Activated CD4-positive, CD25-positive, alpha-beta regulatory T cell treated with anti-CD3 and anti-CD28 coated beads, Interleukin-2, amount 50 U/mL, for 16 hours (primary cell): ENCODE measurements at places on chromosomes 12 and 14.

GRCh38 chr12:5511644-5512600, 80.0 kb downstream of the NTF3 start:
- DNase-seq: no peak

DNA sequence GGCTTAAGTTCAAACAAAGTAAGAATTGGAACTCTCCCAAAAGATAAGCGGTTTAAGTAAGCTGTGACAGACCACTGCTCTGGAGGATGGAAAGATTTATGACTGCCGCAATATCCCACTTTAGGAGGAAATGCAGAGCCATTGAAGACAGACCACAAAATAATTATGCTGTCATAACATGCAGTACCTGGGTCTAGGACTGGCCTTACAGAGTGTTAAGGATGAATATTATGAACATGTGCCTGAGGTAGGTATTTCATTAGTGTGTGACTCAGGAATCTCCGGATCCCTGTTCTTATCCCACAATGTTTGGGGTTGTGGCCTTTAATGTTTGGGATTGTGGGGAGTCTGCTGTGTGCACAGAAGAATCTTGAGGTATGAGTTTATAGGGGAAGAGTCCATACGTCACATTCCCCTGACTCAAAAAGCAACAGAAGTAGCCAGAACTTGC, 114.9 kb downstream of the SAMD4A start:
- DNase-seq: no peak

DNA sequence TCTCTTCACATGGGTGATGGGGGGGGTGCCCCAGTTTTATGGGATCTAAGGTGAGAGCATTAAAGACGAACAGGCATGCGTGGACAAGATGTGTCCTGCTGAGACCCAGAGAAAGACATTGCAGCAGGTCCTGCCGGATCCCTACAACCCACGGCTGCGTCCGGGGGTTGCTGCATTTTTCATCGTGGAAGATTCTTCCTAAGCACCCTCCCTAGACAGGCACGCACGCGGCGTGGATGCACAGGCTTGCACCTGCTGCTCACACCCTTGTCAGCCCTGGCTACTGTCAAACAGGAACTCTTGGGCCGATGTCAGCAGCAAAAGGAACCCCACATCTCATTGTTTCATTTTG, 280.6 kb upstream of the RTL1 start:
- DNase-seq: no peak

DNA sequence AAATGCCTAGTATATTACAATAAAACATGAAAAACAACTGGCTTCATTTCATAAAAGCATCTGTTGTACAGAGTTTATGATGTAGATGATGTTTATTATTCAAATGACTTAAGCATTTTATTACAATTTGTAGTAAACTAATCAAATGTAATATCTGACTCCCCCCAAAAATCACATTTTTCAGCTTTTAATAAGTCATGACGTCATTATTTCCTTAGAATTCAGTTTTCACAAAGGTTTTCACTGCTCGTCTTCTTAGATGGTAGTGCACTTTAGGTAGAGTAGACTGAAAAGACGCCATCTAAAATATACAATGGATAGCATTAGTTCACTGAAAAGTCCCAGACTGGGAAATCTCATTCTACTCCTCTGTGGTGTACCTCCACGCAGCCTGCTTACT, 181.5 kb downstream of the ACSS3 start:
- DNase-seq: no peak

- DNase-seq: no peak
Observed at GRCh38 chr12:78726854-78727253, 137.7 kb upstream of the SYT1 start.

GRCh38 chr12:2482938-2483660, 311.7 kb upstream of the FKBP4 start:
- no peak for DNase-seq

- no peak for DNase-seq
Observed at GRCh38 chr12:44184499-44185206, 348.8 kb downstream of the TMEM117 start.

DNA sequence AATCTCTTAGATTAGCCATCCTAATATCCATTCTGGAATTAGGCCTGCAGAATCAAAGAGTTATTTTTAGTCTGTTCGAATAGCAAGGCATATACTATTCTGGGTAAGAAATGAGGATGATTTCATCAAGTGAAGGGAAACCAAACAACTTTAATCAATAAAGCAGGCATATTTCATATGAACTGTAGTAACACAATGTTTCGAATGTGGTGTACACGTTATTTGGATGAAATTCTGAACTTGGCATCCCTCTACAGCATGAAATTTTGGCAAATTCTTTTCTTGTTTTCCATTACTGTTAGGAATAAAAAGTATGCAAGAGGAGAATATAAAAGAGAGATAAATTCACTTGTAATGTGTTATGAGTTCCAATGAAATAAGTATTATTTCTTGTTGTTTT, 1233.3 kb upstream of the SEL1L start:
- DNase-seq: no peak

GRCh38 chr14:105053421-105053820, 11.8 kb downstream of the GPR132 start:
- DNase-seq: no peak

GRCh38 chr12:57781244-57781643, 1.3 kb upstream of the TSFM start:
- DNase-seq: no peak
